ENCODE measurements at places on chromosomes 3 and 15. TPM values are rescaled to one million over a fixed set of nuclear protein-coding genes. Genes with fewer than 3 reads are reported as not detected.

Gene GPR149
- 2.7 TPM for total RNA-seq

Gene CCR1
- 1.6 TPM for total RNA-seq

Gene SLC28A1
- not detected for total RNA-seq

Gene GOLGA6L7
- not detected for total RNA-seq

Gene CILP
- total RNA-seq: 0.27 TPM

Gene NR1I2
- total RNA-seq: 0.36 TPM

Gene CYP8B1
- total RNA-seq: not detected

Gene COX17
- 18.9 TPM for total RNA-seq

Gene GOLGA6A
- total RNA-seq: 0.36 TPM

Gene AGBL1
- 0.91 TPM for total RNA-seq

Gene GUCA1C
- not detected for total RNA-seq

Gene BAHD1
- 6.3 TPM for total RNA-seq

Gene ADAMTSL3
- total RNA-seq: 1.4 TPM

Gene ASB14
- total RNA-seq: 0.27 TPM

Gene NRROS
- total RNA-seq: 1.9 TPM

Gene OPA1
- 88.9 TPM for total RNA-seq

Gene FGF12
- total RNA-seq: 39.9 TPM

Gene THAP10
- total RNA-seq: 5.1 TPM

Gene COPB2
- 79.3 TPM for total RNA-seq

Gene BNC1
- 0.18 TPM for total RNA-seq

Gene BTLA
- total RNA-seq: 0.45 TPM

Gene OXTR
- total RNA-seq: 3.2 TPM

Gene BFSP2
- not detected for total RNA-seq
